Activated CD4-positive, alpha-beta T cell treated with anti-CD3 and anti-CD28 coated beads, Interleukin-2, amount 50 U/mL, for 4 hours (primary cell): ENCODE measurements at places on chromosomes 12 and 14.

GRCh38 chr12:6067152-6067916 is 57.1 kb downstream of the VWF start:
- no peak for DNase-seq

DNA sequence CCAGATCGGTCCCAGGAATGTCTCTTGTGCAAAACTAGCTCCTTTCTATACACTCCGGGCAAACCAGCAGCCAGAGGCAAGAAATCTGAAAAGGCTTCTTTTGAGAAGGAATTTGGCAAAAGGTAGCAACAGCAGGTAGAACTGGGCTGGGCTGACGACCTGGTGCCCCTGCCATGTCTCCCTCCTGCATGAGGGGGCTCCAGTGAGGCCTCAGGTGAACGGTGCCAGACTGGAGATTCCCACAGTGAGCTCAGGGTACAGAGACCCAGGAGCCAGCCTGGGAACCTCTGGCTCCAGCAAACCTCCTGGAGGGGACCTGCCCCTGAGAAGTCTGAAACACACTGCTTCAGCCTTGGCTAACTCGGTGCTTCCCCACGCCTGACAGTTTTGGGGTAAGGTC is 10.8 kb downstream of the ITPK1 start:
- DNase-seq, result no peak

GRCh38 chr12:56150563-56150962 is 1.8 kb upstream of the MYL6B start:
- no peak for DNase-seq

DNA sequence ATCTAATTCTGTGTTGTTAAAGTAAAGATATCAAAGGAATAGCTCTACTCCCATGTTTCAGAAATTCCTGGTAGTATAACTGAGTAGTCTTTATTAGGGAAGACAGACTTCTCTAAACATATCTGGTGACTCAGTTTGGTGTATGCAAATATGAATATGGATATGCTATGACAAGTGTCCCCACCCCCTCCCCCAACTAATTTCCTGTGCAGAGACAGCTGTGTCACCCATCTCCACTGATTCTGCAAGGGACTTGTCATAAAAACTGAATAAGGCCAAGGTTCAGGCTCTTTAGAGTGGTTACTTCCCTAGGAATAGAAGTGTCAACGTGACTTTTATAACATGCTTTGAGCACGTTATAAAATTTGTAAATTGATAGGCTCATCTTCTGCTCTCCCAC is 429.1 kb downstream of the DAD1 start:
- no peak for DNase-seq

- no peak for DNase-seq
Measured at GRCh38 chr14:51873221-51873893, 12.9 kb downstream of the GNG2 start.

GRCh38 chr14:81221579-81222102 is 882 bp upstream of the GTF2A1 start:
- no peak for DNase-seq

DNA sequence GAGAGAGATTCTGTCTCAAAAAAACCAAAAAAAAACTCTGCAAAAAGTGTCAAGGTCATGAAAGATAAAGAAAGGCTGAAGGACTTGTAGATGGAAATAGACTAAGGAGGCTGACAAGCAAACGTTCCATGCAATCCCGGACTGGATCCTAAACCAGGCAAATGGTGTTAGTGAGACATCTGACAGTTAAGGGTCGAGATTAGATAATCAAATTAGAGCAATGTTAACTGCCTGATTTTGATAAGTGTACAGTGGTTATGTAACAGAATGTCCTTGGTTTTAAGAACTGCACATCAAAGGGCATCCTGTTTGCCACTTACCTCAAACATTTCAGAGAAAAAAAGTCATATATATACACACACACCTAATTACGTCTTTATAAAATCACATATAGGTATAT is 3.5 kb upstream of the RAN start:
- DNase-seq, result no peak

DNA sequence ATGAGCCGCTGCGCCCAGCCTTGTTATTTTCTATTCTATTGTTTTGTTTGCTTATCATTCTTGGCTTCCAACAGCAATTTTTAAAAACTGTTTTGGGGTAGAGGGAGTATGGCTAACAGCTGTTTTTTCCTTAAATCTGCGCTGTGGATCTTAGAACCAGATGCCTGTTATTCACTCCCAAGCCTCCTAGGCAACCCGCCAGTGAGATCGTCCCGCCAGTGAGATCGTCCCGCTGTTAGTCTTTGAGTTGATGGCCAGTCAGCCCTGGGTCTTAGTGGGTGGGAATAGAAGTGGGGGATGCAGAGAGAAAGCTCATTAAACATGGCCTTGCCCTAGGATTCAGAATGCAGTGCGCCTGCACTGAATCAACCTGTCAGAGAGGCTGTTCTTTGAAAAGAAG is 67.3 kb upstream of the BICD1 start:
- no peak for DNase-seq

GRCh38 chr14:34324363-34324795 is 137.7 kb downstream of the SPTSSA start:
- DNase-seq, result no peak

DNA sequence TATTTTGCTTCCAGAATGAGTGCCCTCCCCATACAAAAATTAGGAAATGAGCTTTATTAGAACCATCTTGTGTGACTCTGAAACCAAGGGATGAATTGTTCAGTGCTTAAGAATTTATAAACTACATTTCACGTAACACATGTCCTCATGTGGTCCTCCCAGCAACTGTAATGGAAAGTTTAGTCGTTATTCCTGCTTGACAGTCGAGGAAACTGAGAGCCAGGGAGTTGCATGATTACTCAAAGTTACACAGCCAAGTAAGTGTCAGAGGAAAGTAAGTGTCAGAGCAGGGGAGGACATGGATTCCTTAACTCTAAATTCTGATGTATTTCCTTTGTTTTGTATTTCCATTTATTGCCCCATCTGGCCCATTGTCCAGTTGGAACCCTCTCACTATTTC is 453.9 kb downstream of the FUT8 start:
- no peak for DNase-seq
